Stimulated activated CD8-positive, alpha-beta memory T cell treated with anti-CD3 and anti-CD28 coated beads, Interleukin-15, amount 100 ng/mL, for 48 hours (primary cell): ENCODE measurements at places on chromosomes 1 and 21.
A peak's percentile ranks its signal among the peaks of the same experiment; 100 is the strongest.

GRCh38 chr1:85262985-85263384 is 3.5 kb upstream of the C1orf52 start:
- DNase-seq: no peak

- no peak for DNase-seq
Measured at GRCh38 chr1:14755518-14756252, 157.2 kb downstream of the KAZN start.

GRCh38 chr1:226873771-226874578 is 3.6 kb downstream of the PSEN2 start:
- DNase-seq: no peak

DNA sequence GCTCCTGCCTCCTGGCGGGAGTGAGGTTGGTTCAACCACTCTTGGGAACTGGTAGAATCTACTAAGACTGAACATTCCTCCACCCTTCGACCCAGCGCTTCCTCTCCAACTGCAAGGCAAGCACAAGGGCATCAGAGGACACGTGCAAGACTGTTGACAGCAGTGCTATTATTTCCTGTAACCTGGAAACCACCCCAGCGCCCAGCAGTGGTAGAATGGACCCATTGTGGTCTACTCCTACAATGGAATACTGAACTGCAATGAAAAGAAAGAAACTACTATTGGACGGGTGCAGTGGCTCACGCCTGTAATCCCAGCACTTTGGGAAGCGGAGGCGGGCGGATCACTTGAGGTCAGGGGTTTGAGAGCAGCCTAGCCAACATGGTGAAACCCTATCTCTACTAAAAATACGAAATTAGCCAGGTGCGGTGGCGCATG is 33.0 kb upstream of the TARDBP start:
- no peak for DNase-seq

DNA sequence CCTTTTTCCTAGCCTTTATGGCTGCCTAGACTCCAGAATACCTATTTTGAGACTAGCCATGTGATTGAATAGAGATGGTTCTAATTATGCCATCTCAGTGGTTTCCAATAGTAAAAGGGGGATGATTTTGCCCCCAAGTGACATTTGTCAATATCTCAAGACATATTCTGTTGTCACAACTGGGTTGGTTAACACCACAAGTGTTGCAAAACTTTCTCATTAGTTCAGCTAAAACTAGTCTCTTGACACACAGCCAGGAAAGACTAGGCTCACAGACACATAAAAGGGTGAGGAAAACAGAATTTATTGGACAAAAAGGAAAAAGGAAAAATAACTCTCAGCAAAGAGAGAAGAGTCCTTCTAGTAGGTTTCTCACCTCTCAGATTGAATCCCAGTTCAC is 39.9 kb upstream of the GBP5 start:
- no peak for DNase-seq

- DNase-seq: no peak
Measured at GRCh38 chr1:54497338-54497737, 50.7 kb upstream of the ACOT11 start.

GRCh38 chr1:162919034-162919433 is 58.1 kb upstream of the CCDC190 start:
- no peak for DNase-seq

DNA sequence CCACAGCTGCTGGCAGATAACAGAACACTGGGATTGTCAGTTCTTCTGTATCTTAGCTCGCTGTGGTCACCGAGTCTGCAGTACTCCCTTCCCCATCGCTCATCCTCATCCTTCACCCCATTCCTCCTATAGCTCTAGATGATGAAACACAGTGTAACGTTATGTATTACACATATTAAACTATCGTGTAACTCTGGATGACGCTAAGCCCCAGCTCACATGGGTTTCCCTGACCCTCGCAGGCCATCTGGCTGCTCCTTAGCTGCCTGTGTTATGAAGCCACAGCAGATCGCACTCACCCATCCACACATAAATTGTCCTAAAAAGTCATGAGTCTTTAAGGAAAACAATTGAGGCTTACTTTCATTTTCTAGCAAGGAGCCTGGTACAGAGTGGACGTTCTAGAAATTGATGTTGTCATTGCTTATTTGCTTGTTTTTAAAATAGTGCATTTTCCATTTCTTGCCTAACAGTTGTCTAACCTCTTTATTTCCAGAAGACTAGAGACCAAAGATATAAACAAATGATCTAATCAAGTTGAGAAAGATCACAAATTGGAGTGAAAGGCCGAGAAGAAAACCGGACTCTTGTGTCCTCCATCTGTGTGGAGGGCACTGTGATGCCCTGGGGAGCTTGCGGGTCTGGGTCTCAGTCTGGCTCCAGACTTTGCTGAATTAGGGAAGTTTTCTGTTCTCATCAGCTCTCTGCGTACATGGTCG is 24.3 kb upstream of the PCP4 start:
- no peak for DNase-seq

DNA sequence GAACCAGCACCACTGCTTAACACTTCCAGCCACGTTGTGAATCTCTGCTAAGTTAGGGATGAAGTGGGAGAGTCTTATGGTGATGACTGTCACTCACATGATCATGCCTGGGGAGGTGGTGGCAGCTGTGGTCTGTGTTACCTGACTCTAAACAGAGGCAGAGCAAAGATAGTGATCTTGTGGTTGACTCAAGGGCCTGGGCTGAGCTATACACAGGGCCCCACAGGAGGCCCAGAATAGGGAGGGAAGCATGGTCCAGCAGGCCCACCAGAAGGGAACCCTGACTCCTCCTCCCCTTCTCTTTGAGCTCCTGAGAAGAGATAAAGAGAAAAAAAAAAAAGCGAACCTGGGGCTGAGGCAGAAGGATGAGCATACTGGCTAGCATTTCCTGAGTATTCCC is 55.0 kb downstream of the PLXNA2 start:
- no peak for DNase-seq

- peak; percentile 14 for DNase-seq
Measured at GRCh38 chr21:31446226-31446855, 102.3 kb upstream of the TIAM1 start.

DNA sequence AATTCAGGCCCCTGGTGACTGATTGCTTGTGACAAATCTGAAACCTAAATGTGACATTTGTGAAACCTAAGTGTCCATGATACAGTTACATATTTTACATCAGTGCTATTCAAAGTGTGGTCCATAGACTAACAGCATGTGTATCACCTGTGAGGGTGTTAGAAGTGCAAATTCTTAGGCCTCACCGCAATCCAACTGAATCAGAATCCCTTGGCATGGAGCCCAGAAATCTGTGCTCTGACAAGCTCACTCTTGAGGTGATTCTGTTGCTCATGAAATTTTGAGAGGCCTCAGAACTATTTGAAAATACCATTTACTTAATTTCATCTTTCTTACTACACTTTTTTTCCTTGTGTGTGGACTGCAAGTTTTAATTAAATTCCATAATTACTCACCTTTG is 587.9 kb downstream of the ADGRL2 start:
- no peak for DNase-seq

DNA sequence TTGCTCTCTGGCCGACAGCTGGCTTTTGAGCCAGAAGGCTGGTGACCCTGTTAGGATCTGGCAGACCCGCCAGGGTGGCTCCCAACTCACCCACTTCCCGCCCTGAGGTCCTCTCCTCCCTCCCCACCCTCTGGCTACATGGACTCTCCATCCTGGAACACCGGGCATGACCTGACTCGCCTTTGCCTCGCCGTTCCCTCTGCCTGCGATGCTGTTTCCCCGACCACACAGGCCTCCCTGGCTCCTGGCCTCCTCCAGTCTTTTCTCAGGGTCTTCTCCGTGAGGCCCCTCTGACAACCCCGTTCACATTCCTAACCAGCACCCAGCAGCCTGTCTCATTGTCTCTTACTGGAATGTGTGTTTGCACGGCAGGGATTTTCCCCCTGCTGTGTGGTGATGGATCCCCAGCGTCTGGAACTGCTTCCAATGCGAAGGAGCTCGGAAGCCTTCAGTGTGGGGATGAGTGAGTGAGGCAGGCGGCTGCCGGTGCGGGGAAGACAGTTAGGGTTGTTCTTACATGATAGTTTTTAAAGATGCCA is 46.0 kb upstream of the POFUT2 start:
- DNase-seq: no peak

DNA sequence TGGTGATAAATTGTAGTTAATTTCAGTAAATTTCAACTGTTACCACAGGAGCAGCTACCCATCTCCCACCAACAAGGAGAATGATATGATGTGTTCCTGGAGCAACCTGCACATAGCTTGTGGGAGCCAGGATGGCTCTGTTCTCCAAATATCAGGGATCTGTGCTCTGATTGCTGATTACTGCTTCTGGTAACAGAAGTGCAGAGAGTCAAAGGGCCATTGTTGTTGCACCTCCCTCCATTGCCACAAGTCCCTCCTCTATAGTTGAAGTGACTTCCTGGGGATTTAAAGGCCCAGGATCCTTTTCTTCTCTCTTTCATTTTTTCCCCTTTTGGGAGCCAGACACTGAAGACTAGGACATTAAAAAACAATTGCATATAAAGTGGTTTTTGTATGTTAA is 51.6 kb upstream of the HPDL start:
- DNase-seq: no peak

DNA sequence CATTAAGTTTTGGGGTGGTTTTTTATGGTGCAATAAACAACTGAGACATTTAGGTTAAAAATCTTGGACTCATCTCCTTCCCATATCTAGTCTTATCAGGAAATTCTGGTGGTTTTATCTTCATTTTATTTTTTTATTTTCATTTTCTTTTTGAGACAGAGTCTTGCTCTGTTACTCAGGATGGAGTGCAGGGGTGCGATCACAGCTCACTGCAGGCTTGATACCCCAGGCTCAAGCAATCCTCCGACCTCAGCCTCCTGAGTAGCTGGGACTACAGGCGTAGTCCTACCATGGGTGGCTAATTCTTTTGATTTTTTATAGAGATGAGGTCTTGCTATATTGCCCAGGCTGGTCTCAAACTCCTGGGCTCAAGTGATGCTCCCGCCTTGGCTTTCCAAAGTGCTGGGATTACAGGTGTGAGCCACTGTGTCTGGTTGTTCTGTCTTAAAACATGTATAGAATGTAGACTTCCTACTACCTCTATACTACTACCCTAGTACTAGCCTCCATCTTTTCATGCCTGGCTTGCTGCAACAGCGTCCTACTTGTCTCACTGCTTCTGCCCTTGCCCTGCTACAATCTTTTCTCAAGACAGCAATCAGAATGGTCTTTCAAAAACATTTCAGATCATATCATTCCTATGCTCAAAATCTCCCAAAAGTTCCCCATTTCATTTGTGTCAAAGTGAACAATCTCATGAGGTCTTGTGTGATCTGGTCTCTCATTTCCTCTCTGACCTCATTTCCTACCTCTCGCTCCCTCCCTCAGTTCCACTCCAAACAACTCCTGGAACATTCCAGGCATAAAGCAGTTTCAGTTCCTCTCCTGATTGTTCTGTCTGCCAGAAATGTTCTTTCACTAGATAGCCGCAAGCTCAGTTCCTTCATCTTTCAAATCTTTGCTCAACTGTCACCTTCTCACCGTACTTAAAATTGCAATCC is 5.9 kb upstream of the FCGR2A start:
- no peak for DNase-seq

DNA sequence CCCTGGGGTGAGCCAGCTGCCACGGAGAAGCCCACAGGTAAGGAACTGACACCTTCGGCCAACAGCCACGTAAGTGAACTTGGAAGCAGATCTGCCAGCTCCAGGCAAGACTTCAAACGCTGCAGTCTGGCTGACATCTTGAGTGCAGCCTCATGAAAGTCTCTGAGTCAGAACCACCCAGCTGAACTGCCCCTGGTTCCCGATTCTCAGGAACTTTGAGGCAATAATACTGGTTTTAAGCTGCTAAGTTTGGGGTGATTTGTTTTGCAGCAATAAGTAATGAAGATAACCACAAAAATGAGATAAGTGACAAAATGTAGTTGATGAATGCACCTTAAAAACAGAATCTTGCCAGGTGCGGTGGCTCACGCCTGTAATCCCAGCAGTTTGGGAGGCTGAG is 48.5 kb downstream of the MAP3K7CL start:
- no peak for DNase-seq

DNA sequence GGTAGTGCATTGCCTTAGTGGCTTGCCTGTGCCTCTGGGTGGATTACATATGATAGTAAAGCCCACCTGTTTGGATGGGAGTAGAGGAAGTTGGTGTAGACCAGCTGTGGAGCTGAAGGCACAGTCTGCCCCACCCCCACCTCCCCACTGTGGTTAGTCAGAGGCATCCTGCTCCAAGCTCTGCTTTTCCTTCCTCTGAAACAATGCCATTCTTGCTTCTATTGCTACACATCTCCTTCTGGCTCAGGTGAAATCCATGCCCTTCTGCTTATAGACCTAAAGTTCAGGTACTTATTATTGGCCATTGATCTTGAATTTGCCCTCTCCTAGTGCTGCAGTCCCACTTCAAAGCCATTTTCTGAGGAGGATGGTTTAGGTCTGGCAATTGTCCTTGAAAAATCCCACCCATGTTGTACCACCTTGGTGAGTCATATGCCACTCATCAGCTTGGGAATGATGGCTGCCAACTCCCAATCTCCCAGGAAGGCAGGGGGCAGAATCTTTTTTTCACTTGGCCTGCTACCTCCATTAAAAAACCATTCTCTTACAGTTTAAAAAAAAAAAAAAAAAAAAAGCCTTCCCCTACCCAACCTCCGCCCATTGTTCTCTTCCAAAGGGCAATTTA is 6.7 kb upstream of the TXLNA start:
- DNase-seq: no peak

GRCh38 chr1:228917342-228917741 is 182.1 kb downstream of the RHOU start:
- no peak for DNase-seq

DNA sequence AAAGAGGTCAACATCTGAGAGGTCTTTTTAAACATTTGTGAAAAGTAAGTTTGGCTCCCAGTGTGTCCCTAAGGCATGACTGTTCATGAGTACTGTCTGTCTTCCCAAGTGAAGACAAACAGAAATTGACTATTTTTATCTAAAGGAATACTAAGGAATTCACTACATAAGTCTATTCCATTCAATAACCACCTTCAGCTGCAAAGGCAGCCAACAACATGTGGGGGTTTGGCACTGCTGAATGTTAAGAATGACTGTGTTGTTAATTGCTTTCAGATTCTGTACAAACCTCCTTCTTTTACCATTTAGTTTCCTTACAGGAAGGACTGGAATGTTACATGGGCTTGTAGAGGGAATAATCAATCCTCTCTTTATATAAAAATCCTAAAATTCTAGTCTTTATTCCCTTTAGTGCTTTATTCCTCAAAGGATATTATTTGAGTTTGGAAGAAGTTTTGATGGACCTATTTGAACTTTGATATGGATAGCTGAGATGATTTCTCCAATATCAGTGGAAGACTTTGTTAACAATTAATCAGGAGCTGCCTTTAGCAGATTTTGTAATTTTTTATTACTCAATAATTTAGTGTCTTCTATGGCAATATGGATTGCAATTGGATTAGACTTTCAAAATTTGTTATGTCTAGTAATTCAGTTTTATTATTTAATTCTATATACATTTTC is 201.7 kb upstream of the CHRM3 start:
- DNase-seq: no peak
